CD4-positive, alpha-beta T cell treated with Interleukin-15 for 1 hour (primary cell): ENCODE measurements at places on chromosomes 3 and 15.

DNA sequence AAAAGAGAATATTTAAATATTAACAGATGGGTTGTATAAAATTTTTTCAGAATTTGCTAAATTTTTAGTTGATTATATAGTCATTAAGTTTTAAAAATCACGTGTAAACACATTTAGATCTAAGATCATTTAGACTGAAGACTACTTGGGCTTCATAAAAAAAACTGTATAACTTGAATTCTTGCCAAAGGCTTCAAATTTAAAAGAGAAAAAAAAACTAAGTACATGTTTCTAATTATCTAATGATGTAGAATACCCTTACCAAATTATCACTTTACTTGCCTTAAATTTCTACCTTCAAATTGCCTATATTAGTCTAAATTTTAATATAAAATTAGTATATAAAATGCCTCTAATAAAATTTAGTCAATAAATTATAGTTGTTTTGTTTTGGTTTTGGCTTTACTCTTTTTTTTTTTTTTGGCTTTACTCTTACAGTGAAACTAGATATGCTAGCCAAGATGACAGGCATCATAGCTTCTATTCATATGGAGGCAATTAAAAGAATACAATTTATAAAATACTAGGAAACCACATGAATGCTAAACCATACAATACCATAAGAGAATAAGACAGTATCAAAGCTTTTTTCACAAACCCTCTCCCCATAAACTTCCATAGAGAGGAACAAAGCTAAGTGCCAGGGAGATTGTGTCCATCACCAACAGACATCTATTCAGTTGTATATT lies 183.1 kb upstream of the KCNMB2 start:
- no peak for DNase-seq

GRCh38 chr15:33894193-33894592 lies 74.1 kb upstream of the CHRM5 start:
- DNase-seq, result no peak

DNA sequence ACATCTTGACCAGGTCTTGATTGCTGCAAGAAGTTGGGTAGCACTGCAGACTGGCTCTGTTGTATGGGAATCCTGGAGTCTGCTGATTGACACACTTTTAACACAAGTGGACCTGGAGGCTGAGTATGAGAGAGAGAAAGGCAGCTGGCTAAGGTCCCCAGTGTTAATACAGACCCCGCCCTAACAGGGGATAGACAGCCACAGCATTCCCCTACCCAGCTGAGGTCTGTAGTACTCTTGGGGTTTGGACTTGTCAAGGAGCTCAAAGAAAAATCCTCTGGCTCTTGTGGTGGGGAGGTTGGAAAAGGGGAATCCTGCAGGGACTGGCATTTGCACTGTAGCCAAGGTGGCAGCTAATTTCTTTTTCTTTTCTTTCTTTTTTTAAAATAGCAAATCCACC lies 192.7 kb downstream of the ZNF621 start:
- no peak for DNase-seq

DNA sequence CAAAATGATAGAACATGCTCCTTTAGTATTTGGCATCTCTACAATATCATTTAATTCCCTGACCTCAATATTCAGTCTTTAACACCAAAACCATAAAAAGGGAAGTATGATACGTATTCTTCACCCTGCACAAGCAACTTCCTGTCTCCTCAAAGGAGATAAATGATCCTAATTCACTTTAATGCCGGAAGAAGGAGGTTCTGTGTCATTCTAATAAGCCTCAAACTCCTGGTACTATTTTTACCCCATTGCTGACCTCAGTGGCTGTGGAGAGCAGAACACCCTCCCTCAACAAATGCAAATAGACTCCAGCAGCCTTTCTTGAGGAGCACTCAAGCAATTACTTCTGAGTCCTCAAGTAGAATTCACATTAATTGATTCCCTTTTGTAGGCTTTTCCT lies 173.3 kb downstream of the TMEM108 start:
- no peak for DNase-seq

DNA sequence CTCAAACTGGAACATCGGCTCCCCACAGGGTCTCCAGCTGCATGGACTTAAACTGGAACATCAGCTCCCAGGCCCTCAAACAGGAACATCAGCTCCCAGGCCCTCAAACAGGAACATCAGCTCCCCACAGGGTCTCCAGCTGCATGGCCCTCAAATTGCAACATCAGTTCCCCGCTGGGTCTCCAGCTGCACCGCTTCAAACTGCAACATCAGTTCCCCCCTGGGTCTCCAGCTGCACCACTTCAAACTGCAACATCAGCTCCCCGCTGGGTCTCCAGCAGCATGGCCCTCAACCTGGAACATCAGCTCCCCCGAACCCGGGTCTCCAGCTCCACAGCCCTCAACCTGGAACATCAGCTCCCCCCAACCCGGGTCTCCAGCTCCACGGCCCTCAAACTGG lies 82.0 kb downstream of the TFRC start:
- DNase-seq, result no peak

- no peak for DNase-seq
These were observed 107.1 kb downstream of the ATG7 start for GRCh38 chr3:11379238-11379823.

DNA sequence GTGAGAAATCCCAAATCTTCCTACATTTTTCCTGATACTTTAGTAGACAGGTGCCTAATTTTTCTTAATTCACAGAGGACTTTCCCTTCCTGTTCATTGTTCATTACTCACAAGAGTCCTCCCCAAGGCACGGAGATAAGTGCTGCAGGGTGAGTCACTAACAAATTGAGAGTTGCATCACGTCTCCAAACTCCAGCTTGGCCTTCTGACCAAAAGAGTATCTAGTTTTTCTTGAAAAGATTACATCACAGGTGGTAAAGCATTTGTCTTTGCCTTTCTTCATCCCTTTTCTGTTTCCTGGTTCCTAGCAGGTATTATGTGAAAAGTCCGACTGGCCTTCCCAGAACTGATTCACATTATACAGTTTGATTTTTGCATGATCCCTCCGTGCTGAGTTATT lies 24.9 kb upstream of the RASGRP1 start:
- DNase-seq, result no peak

GRCh38 chr3:134406331-134407238 lies 32.3 kb upstream of the AMOTL2 start:
- no peak for DNase-seq

GRCh38 chr3:190345027-190345821 lies 23.0 kb upstream of the CLDN1 start:
- DNase-seq, result no peak

- DNase-seq, result no peak
These were observed 305.7 kb upstream of the COL8A1 start for GRCh38 chr3:99332718-99333117.

- DNase-seq, result no peak
These were observed 34.7 kb downstream of the MAP3K13 start for GRCh38 chr3:185397676-185398075.

DNA sequence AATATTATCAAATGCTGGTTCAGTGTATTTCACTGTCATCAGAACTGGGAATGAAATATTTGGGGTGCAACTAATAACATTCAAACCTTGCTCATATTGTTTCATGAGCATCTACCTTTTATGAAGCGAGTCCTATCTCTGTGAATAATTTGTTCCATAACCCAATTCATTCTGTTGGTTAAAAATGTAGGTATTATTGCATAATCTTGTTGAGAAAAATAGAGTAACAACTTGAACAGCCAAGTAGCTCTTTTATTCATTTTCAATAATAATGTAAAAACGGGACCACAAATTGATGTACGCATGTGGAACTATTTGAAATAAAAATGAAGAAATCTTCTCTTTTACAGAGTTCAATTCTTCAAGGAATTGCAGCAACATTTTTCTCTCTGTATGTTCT lies 30.1 kb upstream of the TBC1D5 start:
- no peak for DNase-seq

- DNase-seq, result no peak
These were observed 767 bp downstream of the WDR48 start for GRCh38 chr3:39052583-39052982.

DNA sequence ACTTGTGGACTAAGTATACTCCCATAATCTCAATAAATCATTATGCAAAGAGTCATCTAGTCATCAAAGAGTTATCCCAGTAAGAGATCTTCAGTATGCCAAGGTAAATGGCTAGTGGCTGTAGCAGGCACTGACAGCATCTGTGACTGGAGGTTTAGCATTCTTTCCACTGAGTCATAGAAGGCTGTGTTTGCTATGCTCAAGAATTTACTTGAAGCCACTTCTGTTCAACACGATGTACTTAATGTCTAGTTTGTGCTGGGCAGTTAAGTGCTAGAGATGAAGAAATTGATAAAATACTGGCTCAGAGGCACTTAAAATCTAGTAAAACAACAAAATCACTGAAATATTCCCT lies 13.0 kb downstream of the ZBED2 start:
- no peak for DNase-seq

DNA sequence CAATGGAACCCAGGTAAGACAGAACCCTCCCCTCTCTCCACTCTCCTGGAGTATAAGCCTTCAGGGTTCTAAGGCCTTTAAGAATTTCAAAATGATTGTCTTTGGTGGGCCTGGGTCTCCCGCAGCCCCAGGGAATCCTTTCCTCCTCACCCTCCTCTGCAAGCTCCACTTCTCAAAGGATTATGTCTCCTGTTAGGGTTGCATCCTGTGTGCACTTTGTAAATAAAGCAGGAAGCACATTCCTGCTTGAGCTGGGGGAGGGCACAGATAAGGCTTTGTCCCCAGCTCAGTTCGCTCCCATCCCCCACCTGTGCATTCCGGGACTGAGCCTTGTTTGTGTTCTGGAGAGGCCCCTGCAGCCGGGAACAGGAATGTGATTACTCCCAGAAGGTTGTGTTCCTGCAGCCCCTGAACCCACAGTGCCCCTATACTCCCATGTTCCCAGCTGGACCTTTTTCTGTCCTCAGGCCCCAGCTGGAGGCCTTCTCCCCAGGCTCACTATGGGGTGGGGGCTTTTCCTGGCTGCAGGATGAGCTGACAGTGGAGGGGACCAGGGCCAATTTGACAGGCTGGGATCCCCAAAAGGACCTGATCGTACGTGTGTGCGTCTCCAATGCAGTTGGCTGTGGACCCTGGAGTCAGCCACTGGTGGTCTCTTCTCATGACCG lies 9.5 kb downstream of the TYRO3 start:
- no peak for DNase-seq

- no peak for DNase-seq
These were observed 64.1 kb downstream of the RBMS3 start for GRCh38 chr3:29344935-29345334.

DNA sequence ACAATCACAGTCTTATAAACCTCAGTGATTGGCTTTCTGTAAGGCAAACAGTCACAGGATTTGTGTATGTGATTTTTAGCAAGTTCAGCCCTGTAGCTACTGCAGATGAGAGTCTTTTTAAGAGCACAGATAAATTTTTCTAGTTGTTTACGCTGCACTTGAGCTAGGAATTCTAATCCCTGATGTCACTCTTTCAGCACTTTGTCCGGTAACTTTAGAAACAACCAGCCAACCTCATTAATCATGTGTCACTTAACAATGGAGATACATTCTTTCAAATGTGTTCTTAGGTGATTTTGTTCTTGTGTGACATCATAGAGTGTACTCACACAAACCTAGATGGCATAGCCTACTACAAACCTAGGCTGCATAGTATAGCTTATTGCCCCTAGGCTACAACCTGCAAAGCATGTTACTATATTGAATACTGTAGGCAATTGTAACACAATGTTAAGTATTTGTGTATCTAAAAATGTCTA lies 36.8 kb upstream of the GOLGA6L2 start:
- no peak for DNase-seq

DNA sequence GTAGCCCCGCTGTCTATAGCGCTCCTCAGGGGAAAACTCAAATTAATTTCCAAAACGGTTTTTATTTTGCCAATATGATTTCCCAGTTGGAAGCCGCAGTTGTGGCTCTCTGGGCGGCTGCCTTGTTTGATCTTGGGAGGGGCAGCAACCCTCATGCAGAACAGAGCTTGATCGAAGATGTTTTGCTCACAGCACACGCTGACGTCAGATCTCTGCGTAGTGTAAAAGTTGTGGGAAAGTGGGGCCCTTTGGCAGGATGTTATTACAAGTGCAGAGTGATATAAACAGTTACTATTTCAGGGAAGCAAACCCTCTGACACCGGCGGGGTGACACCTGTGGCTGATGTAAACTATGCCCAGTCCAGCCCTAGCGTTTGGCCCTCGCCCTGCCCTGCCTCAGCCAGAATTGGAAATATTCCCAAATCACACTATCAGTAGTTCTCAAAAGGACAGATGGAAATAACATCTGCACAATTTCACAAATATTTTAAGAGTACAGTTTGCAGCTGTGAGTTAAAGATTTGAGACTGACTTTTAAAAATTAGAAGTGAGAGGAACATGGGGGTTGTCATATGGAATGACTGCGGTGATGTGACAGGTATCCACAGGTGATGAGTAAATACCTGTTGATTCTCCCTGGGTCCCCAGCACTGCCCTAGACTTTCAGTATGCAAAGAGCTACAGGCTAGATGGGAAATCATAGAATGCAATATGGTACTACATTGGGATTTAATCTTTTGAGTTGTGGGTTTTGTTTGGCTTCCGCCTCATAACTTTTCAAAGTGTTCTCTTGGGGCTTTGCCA lies 1.7 kb downstream of the SYNM start:
- peak; percentile 30 for DNase-seq

GRCh38 chr15:36579792-36580431 lies 486 bp downstream of the CDIN1 start:
- no peak for DNase-seq

DNA sequence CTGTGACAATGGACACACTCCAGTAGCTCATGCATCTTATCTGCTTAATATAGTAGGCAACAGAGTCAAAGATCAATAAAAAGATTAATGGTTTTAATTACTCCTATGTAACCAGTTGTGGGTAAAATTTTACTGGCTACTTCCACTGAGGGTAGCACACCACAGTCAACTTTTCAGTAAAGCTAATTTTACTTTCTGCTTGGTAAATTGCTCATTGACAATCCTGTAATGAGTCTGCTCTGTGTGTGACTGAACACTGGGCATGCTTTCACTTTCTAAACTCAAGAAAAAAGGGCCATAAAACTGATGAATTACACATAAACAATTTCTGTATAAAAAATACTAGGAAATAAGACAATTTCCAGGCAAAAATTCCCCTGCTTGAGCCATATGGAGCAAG lies 838.3 kb downstream of the VGLL3 start:
- DNase-seq, result no peak

- DNase-seq, result no peak
These were observed 60.5 kb upstream of the PRR23C start for GRCh38 chr3:139105154-139105702.

- peak; percentile 66 for DNase-seq
These were observed 41.4 kb downstream of the CRTC3 start for GRCh38 chr15:90571063-90571541.

DNA sequence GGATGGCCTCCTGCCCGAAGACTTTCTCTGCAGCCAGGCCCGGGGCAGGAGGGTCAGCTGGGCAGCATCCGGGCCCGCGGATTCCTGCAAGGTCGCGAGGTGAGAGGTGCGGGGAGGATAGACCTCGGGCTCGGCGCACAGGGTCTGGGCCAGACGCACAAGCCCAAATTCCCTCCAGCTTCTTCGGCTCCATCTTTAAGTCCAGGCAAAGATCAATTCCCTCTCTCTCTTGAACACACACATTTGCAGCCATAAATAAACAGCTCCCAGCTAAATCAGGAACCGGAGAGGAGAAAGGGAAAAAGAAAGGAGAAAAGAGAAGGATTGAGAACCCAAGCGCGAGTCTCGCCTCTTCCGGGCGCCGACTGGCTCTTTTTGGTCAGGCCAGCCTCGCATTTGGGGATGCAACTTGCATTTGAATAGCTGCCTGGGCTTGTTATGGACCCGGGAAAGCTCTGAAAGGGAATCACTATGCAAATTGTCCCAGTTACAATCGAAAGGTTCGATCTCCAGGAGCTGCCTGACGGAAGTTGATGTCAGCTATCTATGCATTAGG lies 14.5 kb upstream of the ONECUT1 start:
- DNase-seq, result no peak
